MM.1S (cell line): ENCODE measurements at places on chromosomes 1 and 21.

- DNase-seq = no peak
Measured at GRCh38 chr1:117814856-117815797, 114.3 kb downstream of the GDAP2 start.

GRCh38 chr1:166017395-166017794 lies 149.4 kb downstream of the FAM78B start:
- no peak for DNase-seq

GRCh38 chr21:33030633-33031032 lies 4.9 kb downstream of the OLIG2 start:
- DNase-seq = no peak

- DNase-seq = no peak
Measured at GRCh38 chr1:153362187-153362775, 4.6 kb downstream of the S100A9 start.

GRCh38 chr1:39324888-39325287 lies 120.4 kb downstream of the MACF1 start:
- no peak for DNase-seq
